Renal cortical epithelial cell (primary cell): ENCODE measurements at places on chromosomes 5 and 9.
A peak's percentile ranks its signal among the peaks of the same experiment; 100 is the strongest.

DNA sequence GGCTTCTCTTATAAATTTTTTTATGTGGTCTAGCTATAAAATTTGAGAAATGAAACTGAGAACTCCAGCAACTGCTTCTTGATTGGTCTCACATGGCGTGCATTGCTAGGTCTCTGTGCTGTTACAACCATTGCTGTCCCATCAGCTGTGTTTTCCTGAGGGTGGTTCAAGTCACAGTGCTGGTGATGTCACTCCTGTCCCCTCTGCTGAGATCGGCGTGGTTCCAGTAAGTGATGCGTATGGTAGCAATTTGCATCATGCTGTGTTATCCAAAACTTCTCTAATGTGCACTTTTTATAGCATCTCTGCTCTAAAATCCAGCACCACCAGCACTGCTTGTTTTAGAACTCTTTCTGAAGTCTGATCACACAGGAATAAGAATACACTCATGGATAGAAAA is 112.6 kb upstream of the ZNF608 start:
- no peak for DNase-seq

GRCh38 chr9:110427497-110428104 is 89.9 kb upstream of the TXNDC8 start:
- peak; percentile 31 for DNase-seq

DNA sequence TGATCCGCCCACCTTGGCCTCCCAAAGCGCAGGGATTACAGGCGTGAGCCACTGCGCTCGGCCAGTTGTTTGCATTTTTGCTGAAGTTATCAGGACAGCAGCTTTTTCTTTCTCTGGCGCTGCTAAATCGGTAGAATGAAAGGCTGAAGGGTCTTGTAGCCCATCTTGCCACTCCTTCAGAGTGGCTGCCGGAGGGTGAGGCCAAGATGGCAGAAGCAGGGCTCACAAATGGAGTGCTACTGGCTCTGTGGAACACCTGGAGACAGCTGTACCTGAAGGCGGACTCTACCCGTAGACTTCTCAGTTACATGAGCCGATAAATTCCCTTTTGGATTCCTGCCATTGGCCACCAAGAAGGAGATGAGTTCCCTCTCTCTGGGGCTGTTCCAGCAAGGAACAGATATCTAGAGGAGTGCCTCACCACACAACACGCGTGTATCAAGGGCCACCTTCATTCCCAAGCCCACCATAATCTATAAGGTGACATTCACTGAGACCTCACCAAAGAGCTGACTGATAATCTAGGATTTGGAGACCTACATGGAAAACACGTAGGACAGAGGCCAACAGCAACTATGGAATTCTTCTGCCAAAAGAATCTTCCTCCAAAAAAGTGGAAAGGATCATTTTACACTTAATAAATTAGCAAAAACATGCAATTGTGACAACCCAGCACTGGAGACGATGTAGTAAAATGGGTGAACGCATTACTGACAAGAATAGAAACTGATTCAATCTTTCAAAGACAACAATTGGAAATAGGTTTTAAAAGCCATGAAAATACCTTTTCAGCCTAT is 21.8 kb downstream of the STK10 start:
- DNase-seq, result no peak

DNA sequence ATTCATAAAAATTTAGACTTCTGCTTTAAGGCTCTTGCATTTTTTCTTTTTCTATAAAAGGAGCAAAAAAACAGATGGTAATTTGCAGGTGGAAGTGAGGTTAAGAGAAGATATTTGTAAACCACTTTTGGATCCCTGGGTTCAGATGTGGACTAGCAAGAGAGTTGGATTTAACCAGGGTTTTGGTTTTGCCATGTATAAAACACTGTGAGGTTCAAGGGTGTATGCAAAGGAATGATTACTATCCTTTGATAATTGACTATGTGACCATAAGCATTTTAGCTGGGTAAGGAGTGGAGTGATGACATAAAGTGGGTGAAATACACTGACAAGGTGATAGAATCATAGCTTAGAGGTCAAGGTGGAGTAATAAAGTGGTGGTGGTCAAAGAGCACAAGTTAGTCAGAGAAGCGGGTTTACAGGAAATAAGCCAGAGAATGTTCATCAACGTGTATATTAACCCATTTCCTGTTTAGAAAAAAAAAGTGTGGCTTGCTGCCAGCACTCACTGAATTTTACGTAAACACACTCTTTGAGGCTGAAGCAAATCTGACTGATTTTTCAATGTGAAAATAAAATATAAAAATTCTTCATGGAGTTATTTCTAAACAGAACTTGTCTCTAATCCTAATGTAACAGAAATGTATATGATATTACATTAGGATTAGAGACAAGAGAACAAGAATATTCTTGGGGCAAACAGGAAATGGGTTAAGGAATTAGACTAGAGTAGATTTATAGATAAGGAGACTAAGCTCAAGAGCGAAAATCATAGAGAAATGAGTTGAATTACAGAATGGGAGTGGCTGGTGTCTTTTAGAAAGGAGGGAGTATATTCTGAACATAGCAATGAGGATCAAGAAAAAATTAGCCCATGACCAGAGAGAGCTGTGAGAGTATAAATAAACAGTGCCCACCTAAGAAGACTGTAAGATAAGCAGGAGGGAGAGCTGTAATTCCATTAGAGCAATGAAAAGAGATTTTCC is 74.5 kb downstream of the CDKN2A start:
- DNase-seq, result peak; percentile 85
